ENCODE measurements at places on chromosomes 7 and 10.

GRCh38 chr10:97849687-97850402 is at the start of gene GOLGA7B:
Gene GOLGA7B, plus strand, starts transcription at chr10:97849843. Its CDS starts 461 bp downstream, at chr10:97850304.
- peak; percentile 85 for DNase-seq

DNA sequence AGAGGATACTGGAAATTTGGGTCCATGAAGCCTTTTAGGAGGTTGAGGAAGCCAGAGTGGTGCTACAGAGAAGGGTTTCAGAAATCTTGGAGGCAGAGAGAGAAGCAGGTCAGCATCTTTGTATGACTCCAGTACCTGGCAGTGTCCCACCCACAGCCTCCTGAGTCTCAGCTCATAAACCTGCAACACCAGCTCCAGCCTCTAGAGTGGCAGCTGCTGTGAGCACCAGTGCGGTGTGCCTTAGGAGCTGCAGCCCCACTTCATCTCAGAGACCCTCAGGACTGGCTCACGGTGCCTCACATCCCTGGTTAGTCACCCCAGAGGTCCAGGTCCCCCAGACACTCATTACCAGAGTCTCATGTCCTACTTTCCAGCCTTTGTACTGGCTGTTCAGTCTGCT is 84.8 kb upstream of the PRKAR2B start:
- DNase-seq = peak; percentile 46

- DNase-seq = no peak
These were observed 581.2 kb upstream of the MGMT start for GRCh38 chr10:128885573-128886555.

DNA sequence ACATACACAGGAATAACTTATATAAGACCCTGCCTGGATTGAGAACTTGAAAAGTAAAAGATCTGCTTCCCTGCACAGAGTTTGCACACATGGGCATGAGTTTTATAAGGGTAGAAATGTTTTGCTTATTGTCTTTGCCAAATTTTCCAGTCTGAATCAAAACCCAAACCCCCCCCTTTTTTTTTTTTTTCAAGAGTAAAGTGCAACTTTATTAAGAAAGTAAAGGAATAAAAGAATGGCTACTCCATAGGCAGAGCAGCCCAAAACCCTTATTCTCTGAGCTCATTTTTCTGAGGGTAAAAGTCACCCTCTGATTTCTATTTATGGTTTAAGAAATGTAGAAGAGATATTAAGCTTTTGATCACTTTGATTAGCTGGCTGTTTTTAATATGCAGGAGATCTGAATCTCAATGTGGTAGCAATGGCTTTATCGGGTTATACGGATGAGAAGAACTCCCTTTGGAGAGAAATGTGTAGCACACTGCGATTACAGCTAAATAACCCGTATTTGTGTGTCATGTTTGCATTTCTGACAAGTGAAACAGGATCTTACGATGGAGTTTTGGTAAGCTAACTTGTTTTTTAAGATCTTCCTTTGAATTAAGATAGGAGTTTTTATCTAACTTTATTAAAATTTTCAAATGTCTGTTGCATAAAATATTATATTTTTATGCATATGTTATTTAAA is 18.7 kb downstream of the MIOS start:
- DNase-seq = no peak

GRCh38 chr7:14551310-14551709 is 351.2 kb downstream of the DGKB start:
- DNase-seq = no peak

DNA sequence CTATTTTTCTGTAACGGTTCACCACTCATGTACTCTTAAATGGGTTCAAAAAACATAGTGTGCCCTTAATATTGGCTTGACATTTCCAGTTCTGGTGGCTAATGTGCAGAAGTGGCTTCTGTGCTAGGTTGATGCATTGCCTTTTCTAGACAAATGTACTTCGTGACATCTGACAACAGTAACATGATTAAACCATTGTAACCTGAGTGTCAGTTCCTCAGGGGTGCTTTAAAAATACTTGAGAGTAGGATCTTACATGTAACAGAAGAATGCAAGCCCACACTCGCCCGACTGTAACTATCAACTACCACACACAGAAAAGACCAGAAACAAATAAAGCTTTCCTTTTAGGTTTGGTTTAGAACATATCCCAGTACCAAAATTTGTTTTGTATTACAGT is 393.4 kb upstream of the NFE2L3 start:
- DNase-seq = no peak

- DNase-seq = no peak
These were observed 2.4 kb downstream of the CHST12 start for GRCh38 chr7:2405601-2406345.

GRCh38 chr10:71899665-71900412 is 48.8 kb upstream of the PSAP start:
- DNase-seq = no peak

DNA sequence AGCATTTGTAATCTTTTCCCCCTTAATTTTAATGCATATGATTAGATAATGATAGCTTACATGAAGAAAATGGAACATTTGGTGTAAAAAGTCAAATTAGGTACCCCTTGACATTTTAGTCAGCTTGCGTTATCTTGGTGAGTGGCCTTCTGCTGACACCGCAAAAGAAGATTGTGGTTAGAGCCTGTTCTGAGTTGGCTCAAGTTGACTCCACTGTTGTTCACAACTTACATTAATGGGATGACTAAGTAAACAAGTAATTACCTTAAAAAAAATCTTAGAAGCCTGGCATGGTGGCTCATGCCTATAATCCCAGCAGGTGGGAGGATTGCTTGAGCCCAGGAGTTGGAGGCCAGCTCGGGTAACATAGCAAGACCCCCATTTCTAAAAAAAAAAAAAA is 24.2 kb downstream of the TRRAP start:
- DNase-seq = no peak

- DNase-seq = no peak
These were observed 365.6 kb downstream of the ANKRD7 start for GRCh38 chr7:118590107-118590506.

GRCh38 chr10:84118395-84119006 is 20.8 kb upstream of the GHITM start:
- no peak for DNase-seq

DNA sequence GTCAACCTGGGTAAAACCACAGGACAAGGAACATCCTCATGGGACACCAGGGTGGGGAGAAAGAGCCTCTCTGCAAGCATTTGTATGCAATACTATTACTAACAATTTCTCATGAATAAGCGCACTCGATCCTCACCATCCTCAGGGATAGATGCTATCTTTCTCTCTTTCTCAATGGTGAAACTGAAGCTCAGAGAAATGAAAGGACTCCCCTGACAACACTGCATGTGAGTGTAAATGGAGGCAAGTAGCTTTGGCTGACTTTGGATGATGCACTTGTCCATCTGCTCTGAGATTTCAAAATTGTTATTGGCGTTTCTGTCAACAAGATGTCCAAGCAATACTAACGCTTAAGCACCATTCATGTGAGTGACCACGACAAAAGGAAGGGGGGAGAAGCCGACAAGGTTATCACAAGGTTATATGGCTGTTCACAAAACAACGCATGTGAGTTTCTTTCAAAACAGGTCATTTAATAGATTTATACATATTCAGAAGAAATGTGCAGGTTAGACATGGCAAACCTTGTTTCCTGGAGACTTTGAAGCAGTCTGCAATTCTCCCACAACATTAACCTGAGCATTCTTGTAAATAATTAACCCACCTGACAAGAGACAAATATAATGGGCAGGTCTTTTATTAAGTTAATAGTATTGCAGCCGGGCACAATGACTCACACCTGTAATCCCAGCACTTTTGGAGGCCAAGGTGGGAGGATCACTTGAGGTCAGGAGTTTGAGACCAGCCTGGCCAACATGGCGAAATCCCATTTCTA is 54.0 kb downstream of the IFIT5 start:
- DNase-seq = no peak

DNA sequence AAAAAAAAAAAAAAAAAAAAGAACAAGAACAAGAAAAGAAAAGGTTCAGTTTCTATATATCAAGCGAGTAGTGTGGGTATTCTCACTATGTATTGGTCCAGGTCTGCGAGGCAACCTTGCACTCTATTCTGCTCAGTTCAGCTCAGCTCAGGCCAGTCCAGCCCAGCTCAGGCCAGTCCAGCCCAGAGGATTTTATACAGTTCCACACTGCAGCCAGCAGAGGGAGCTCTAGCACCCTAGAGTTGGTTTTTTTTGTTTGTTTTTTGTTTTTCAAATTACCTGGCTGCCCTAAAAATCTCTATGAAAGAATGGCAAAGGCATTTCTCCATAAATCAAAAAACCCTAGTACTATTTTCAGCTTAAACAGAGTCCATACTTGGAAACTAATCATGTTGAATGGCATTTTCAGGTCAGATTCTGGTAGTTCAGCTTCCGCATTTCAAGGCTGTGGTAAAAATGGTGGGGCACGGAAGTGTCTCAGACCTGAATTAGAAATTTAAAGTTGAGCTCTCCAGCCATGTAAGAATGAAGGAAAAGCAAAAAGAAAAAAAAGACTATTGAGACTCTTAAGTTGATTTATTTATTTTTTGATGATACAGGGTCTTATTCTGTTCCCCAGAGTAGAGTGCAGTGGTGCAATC is 55.2 kb upstream of the GSDME start:
- DNase-seq = peak; percentile 42

- no peak for DNase-seq
These were observed 463.7 kb upstream of the SEMA3A start for GRCh38 chr7:84658286-84658685.

DNA sequence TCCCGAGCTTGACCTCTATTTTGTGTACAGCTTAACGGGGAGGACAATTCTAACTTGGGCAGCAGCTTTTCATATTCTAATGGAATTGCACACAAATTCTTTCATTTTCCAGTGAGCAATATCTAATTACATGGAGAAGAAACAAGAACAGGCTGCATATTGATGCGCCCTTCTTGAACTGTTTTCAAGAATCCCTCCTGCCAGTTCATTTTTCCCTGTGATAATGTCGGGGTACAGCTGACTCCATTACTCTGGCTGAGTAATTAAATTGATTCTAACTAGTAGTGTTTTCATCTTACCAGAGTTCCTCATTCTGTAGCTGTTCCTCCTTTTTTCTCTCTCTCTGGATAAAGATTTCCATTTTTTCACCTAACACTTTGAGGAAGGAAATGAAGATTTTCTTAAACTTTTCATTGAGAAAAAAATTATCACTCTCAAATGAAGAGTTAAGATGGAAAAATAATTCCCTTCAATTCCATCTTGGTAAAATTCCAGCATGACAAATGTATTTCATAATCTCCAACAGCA is 190.9 kb downstream of the FANK1 start:
- DNase-seq = no peak

DNA sequence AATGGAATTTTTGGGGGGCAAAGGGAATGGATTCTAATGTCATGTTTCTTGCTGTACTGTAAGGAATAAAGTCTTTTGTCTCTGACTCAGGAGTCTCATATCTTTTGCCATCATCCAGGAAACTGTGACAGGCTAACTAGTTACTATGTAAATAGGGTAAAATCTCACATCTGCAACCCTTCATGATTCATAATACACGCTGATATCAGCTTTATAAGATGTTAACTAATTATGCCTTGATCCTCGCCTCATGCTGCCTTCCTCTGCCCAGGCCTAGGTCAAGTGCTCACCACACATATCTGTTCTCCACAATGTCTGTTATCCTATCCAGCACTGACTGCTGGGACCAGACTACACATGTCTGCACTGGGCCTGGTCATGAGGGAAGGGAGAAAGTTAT is 81.3 kb upstream of the CXCL12 start:
- DNase-seq = no peak

Measured in HuH-7 (cell line).